ENCODE measurements at places on chromosomes 16 and 17. TPM values are rescaled to one million over a fixed set of nuclear protein-coding genes. Genes with fewer than 3 reads are reported as not detected.

DNA sequence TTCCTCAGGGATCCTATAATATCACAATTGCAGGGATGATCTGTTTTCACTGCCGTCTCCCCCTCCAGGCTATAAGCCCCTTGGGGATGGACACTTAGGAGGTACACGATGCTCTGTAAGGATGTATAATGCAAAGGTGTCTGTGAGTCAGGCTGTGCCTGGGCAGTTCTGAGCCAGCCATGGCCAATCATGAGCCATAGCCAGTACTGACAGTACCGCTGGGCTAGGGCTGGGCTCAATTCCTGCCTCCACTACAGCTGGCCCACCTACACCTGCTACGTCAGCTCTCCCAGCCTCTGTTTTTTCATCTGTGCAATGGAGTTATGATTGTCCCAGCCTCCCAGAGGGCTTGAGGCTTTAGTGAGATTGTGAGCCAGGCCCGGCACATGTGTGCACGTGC, 2.8 kb upstream of the WNT9B start:
- DNase-seq: no peak

DNA sequence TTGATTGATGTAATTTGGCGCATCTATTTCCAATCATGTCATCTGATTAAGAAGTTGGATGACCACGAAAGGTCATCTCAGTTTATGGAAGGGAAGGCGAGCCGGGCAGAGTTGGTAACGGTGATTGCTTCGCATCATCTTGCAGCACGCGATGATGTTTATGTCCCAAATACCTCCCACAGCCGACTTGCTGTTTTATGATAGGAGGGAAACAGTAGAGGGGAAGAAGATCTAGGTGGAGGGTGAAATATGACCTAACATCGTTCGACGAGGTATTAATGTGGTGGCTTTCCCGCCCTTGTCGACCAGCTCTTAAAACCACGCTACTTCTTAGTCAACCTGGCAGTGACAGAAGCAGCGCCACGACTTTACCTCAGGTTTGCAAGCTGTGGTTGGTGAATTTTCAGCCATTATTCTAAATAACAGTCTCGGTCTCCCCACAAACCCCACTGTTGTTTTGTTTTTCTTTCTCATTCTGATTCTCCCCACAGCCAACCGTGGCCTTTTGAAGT, 805 bp upstream of the TANC2 start:
- no peak for DNase-seq

GRCh38 chr16:10067406-10067805, 114.8 kb downstream of the GRIN2A start:
- no peak for DNase-seq

- no peak for DNase-seq
These were observed 7.3 kb downstream of the KLHL10 start for GRCh38 chr17:41844971-41845370.

GRCh38 chr17:74767111-74767516, 9.0 kb downstream of the NAT9 start:
- DNase-seq: no peak

DNA sequence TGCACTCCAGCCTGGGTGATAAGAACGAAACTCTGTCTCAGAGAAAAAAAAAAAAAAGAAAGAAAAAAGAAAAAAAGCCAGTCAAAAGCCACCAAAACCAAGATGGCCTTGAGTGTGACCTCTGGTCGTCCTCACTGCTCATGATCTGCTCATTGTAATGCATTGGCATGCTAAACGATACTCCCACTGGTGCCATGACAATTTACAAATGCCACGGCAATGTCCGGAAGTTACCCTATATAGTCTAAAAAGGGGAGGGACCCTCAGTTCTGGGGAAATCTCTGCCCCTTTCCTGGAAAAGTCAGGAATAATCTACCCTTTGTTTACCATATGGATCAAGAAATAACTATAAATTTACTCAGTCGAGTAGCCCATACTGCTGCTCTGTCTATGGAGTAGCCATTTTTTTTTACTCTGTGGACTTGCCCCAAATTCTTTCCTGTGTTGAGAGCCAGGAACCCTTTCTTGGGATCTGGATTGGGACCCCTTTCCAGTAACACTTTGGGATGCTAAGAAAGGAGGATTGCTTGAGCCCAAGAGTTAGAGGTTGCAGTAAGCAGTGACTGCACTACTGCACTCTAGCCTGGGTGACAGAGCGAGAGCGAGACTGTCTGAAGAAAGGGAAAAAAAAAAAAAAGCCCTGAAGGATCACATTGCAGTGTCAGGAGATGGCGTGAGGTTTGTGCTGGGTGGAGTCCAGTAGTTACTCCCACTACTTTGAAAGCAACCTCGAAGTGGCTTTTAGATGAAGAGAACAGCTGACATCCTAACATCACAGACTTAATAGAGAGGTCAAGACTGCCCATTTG, 3.7 kb upstream of the TMEM231 start:
- no peak for DNase-seq

- no peak for DNase-seq
These were observed 8.4 kb downstream of the FOXK2 start for GRCh38 chr17:82527898-82528297.

Gene CDYL2
- total RNA-seq: 6.4 TPM

Gene CDH13
- 6.0 TPM for total RNA-seq

- DNase-seq: no peak
These were observed 29.0 kb downstream of the SPAG9 start for GRCh38 chr17:51091635-51092034.
